ENCODE measurements at places on chromosomes 2 and 18. TPM values are rescaled to one million over a fixed set of nuclear protein-coding genes. Genes with fewer than 3 reads are reported as not detected.

Gene PJVK
- total RNA-seq, result 7.4 TPM

Gene SCN3A
- total RNA-seq, result not detected

- DNase-seq, result no peak
Observed at GRCh38 chr2:857937-858336, 92.7 kb upstream of the SNTG2 start.

Gene NEB
- 1.2 TPM for total RNA-seq

GRCh38 chr2:64846177-64846576, 143.0 kb upstream of the SLC1A4 start:
- peak; percentile 85 for DNase-seq

Gene GAL3ST2
- total RNA-seq, result 0.37 TPM

DNA sequence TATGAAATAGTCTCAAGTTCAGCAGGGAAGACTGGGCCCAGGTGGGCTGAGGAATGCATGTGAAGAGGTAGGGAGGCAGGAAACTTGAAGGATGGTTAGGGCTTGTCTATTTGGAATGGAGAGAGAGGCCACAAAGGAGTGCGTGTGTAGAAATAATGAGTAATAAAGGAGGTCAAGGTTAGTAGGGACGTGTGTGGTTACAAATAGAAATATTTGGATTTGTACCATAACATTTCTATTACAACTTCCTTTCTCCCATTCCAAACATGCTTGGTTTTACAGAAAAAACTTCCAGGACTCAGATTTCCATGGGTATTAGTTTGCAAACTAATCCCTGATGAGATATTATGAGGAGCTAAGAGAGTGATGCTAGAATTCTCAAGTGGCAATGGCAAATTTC, 280.6 kb downstream of the NCKAP5 start:
- no peak for DNase-seq

DNA sequence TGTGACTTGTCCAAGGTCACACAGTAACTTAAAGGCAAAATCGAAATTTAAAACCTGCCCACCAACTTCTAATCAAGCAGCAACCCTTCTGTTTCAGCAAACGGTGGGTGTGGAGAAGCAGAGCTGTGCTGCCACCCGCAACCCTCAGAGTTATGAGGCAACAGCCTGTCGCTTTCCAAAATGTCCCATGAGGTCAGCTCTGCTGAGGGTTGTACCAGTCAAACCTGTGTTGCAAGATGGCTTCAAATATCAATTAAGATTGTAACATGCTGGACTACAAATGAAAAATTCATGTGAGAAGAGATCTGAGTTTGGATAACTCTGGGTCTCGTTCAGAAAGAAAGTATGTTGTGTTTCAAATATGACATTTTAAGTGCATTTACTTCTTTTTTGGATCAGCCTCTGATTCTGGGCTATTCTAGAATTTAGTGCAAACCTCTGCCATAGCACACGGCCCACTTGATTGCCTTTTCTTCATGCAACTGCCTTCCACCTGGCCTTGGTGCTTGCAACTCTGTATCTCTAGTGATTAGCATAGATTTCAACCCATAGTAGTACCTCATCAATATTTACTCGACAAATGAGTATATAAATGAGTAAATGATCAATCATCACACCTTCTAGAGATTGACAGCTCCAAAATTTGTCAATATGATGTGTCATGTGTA, 69.3 kb downstream of the TIMM21 start:
- DNase-seq, result no peak

DNA sequence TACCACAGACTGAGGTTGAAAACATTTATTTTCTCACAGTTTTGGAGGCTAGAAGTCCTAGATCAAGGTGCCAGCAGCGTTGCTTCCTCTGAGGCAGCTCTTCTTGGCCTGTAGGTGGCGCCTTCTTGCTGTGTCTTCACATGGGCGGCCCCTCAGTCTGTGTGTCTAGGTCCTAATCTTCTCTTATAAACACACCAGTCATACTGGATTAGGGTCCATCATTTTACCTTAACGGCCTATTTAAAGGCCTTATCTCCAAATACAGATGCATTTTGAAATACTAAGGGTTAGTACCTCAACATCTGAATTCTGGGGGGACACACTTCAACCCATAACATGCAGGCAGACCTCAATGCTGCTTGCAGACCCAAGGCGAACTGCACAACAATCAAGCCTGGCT, 4.4 kb upstream of the RMC1 start:
- DNase-seq, result peak; percentile 76

GRCh38 chr2:2942906-2943305, 434.7 kb downstream of the EIPR1 start:
- no peak for DNase-seq

DNA sequence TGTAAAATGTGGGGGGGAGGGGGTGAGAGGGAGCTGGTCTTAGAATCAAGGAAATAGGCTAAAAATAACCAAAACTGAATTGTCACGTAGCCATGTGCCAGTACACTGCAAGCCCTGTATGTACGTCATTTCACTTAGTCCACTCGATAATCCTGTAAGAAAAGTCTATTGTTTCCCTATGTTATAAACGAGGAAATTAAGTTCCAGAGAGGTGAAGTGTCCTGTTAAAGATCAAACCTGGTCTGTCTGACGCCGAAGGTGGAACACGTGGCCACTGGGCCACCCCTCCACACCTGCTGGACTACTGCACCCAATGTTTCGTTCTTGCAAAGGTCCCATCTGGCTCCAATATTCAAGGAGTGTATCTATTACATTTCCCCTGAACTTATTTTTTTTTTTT, 29.6 kb downstream of the TFCP2L1 start:
- DNase-seq, result no peak

Gene SERPINB2
- 0.47 TPM for total RNA-seq

DNA sequence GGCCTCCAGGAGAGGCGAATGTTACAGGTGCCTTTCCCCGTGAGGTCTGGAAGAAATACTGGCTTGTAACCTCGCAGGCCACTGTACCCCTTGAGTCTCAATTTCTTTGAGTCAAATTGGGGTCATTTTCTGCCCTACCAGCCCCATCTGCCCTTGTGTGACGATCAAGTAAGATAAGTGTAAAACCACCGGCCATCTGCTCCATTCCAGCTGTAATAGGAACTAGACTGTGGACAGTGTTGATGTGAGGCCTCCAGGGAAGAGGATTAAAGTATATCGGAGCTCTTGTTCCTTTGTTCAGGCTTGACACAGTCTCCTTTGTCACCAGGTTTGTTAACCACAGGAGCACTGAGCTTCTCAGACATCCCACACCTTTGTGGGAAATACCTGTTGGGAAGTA, 65.6 kb downstream of the MRPS9 start:
- no peak for DNase-seq

- DNase-seq, result no peak
Observed at GRCh38 chr2:231413921-231414476, 18.5 kb downstream of the B3GNT7 start.

Gene METTL4
- total RNA-seq, result 15.0 TPM

All from MCF 10A (cell line).